ENCODE measurements at places on chromosomes 6 and 20. TPM values are rescaled to one million over a fixed set of nuclear protein-coding genes. Genes with fewer than 3 reads are reported as not detected.

Gene CTSA
- 83.5 TPM for total RNA-seq

Gene CALHM4
- not detected for total RNA-seq

Gene SCRT2
- 0.50 TPM for total RNA-seq

Gene FABP7
- 1.2 TPM for total RNA-seq

Gene PSORS1C2
- total RNA-seq: not detected

Gene RHAG
- total RNA-seq: not detected

Gene IL17F
- total RNA-seq: not detected

Gene LGSN
- total RNA-seq: not detected

Gene THBS2
- 0.13 TPM for total RNA-seq

Gene SYTL3
- 0.82 TPM for total RNA-seq

Gene ZFP64
- total RNA-seq: 33.5 TPM

Gene GGTLC1
- total RNA-seq: not detected

Gene PGC
- total RNA-seq: not detected

Gene TTBK1
- not detected for total RNA-seq

Gene BCL2L1
- 47.8 TPM for total RNA-seq

Gene MUC22
- not detected for total RNA-seq

Gene OR2H2
- total RNA-seq: not detected

Gene MYB
- 9.0 TPM for total RNA-seq

Gene SDC4
- total RNA-seq: 14.8 TPM

Gene C20orf204
- 2.5 TPM for total RNA-seq

Gene CLPSL1
- total RNA-seq: not detected

Gene SUMO4
- 2.8 TPM for total RNA-seq

Gene WASF1
- 159 TPM for total RNA-seq

Data from A673 (cell line).